ENCODE measurements at places on chromosomes 3 and 15. TPM values are rescaled to one million over a fixed set of nuclear protein-coding genes. Genes with fewer than 3 reads are reported as not detected.

Gene PIK3R4
- total RNA-seq = 26.2 TPM

DNA sequence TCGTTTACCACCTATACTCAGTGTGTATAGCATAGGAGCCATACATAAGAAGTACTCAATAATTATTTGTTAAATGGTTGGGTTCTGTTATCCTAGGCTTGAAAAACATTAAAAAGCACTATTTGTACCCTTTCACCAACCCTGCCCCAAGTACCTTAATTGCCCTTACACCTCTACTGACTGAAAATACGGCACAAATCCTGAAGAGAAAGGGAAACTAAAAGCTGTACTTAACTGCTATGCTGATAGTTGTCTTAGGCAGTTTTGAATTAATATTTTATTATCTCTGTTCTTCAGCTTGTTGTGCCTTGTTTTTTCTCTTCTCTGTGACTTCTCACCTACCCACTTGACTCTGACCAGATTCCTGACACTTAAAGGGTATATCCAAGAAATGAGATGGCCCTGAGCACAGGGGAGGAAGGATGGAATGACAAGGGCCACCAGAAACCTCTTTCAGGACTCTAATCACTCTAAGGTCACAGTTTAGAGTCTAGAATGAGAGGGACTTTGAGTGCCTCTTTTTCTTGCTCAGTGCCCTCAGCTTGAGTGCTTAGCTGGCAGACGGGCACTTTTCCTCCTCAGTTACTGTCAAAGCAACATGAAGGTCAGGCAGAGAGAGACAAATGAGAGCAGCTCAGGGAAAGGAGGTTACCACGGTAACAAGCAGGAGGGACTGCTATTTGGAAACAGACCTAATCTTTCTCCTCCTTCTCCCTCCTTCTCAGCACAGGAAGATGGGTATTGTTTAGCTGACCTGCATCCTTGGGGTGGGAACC lies 136.5 kb downstream of the ZNF609 start:
- peak; percentile 10 for DNase-seq

DNA sequence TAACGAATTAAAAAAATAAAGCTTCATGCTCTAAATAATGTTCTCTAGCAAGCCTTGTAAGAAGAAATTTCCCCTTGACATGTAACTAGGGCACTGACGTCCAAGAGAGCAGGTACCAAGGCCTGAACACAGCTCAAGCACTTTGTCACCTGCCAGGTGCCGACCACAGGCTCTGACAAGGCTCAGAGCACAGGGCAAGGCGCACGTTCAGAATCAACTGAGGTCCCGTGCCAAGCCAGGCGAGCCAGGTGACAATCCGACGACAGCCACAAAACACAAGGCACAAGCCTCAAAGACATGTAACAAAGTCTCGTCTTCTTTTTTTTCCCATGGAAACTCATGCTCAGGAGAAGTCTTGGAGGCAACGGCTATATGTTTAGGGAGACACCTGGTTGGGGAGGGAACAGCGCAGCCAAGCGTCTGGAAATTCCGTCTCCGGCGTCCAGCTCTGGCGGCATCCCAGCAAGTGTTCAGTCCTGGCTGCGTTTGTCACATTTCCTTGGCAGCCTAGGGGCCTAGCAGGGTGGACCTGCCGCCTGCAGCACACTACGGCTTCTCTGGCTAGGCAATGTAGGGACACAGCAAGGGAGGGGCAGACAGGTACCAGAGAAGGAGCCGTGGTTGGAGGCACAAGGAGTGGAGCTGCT lies 76.7 kb downstream of the ADAMTS17 start:
- no peak for DNase-seq

DNA sequence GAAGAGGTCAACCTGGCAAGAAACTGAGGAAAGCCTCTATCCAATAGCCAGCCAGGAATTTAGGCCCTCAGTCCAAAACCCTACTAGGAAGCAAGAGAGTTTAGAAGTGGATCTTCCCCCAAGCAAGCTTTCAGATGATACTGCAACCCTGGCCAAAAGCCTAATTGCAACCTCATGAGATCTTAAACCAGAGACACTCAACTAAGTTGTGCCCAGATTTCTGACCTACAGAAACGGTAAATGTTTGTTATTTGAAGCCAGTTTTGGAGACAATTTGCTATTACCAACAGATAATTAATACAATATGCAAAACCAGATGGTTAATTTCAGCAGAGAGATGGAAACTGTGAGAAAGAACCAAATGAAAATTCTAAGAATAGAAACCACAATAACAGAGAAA lies 21.7 kb upstream of the SUSD5 start:
- DNase-seq = no peak

Measured in activated T-cell treated with anti-CD3 and anti-CD28 coated beads, Interleukin-2, amount 50 U/mL, for 72 hours (primary cell).